Mononuclear cell (primary cell): ENCODE measurements at places on chromosomes 1 and 21. TPM values are rescaled to one million over a fixed set of nuclear protein-coding genes. Genes with fewer than 3 reads are reported as not detected.

Gene ZNF683
- 1.8 TPM for total RNA-seq

Gene BMP8B
- 0.31 TPM for total RNA-seq

Gene DHX9
- 377 TPM for total RNA-seq

Gene CNIH3
- total RNA-seq = 1.4 TPM

Gene SIM2
- total RNA-seq = not detected

Gene GUCA2A
- total RNA-seq = not detected

Gene LRRC39
- 1.3 TPM for total RNA-seq

Gene IGSF21
- total RNA-seq = not detected

Gene PROK1
- not detected for total RNA-seq

Gene LDLRAP1
- total RNA-seq = 34.5 TPM

Gene MYBPH
- total RNA-seq = not detected

Gene TOMM40L
- 10.0 TPM for total RNA-seq
